ENCODE measurements at places on chromosomes 2 and 18. TPM values are rescaled to one million over a fixed set of nuclear protein-coding genes. Genes with fewer than 3 reads are reported as not detected.

- peaks cover 3% of the 10 kb centered on the region for H3K36me3 ChIP-seq
- no peak overlapping the region for H3K4me3 ChIP-seq
- no peaks in the 10 kb centered on the region for H3K4me1 ChIP-seq
These were observed 140.2 kb downstream of the TWIST2 start for GRCh38 chr2:238988105-238988504.

Gene C1QL2
- 0.81 TPM for total RNA-seq

DNA sequence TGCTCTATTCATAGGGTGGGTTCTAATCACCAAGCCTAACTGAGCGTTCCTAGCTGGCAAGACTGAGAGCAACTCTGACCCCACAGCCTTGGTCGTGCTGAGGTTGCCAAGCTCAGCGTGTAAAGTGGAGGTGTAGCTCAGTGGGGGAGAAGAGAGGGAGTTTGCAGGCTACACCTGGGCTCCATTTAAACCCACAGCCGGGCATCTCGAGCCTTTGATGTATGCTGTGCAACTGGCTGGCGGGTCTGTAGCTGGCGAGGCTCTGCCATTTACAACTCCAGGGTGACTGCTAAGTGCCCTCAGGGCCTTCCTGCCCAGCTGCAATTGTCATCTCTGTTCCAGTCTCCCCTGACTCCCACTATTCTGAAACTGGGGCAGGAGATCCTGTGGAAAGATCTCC lies 20.0 kb upstream of the CHRNA1 start:
- peaks cover 10% of the 10 kb centered on the region for H3K4me1 ChIP-seq
- no peak for DNase-seq
- H3K27me3 ChIP-seq, result no peaks in the 10 kb centered on the region
- H3K27ac ChIP-seq, result no peak overlapping the region
- H3K36me3 ChIP-seq, result no peaks in the 10 kb centered on the region

DNA sequence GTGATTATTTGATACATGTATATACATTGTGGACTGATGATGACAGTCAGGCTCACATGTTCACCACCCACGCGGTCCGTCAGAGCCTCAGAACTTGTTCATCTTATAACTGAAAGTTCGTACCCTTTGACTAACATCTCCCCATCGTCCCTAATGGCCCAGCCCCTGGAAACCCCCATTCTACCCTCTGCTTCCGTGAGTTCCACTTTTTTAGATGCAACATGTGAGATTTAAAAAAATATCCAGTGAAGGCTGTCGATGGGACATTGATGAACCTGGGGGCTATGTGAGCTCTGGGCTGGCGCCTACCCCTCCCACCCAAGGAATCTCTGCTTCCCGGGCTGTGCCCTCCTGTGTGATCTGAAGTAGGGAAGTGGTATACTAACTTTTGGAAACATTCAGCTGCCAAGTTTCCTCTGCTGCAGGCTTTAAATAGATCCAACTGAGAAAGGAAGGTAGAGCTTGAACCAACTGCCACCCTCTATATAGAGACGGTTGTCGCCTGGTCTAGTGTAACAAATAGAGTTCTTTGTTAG lies 163.8 kb downstream of the FAM210A start:
- no peak overlapping the region for H3K27ac ChIP-seq
- no peaks in the 10 kb centered on the region for H3K36me3 ChIP-seq
- H3K4me1 ChIP-seq, result no peaks in the 10 kb centered on the region
- H3K27me3 ChIP-seq, result no peaks in the 10 kb centered on the region
- H3K4me3 ChIP-seq, result no peak overlapping the region
- DNase-seq, result no peak

DNA sequence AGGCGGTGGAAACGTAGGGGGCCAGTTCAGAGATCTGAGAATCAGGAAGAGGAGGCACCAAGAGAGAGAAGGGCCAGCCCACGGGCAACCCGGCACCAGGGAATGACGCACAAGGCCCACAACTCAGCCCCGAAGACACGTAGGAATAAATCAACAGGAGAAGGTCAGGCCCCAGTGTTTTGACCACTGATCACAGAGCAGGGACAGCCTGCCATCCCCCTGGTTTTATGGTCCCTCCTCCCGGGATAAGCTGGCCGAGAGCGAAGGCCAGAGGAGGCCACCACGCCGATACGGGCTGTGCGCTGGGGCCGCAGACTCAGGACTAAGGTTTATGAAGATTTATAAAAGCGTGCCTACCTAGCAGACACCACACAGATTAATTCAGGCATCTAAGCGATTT lies 341.4 kb downstream of the ZNF516 start:
- DNase-seq, result no peak
- no peak overlapping the region for H3K4me3 ChIP-seq
- no peaks in the 10 kb centered on the region for H3K27me3 ChIP-seq
- no peaks in the 10 kb centered on the region for H3K36me3 ChIP-seq
- no peaks in the 10 kb centered on the region for H3K4me1 ChIP-seq
- no peak overlapping the region for H3K27ac ChIP-seq

GRCh38 chr18:23263551-23264235 lies 128.4 kb downstream of the CABLES1 start:
- H3K4me1 ChIP-seq, result peaks cover 12% of the 10 kb centered on the region
- no peak for DNase-seq
- H3K4me3 ChIP-seq, result no peak overlapping the region
- H3K36me3 ChIP-seq, result peaks cover 8% of the 10 kb centered on the region

- no peaks in the 10 kb centered on the region for H3K27me3 ChIP-seq
- no peaks in the 10 kb centered on the region for H3K4me1 ChIP-seq
- no peak overlapping the region for H3K27ac ChIP-seq
- no peak overlapping the region for H3K4me3 ChIP-seq
These were observed 66.1 kb downstream of the RBBP8 start for GRCh38 chr18:22999212-22999611.

DNA sequence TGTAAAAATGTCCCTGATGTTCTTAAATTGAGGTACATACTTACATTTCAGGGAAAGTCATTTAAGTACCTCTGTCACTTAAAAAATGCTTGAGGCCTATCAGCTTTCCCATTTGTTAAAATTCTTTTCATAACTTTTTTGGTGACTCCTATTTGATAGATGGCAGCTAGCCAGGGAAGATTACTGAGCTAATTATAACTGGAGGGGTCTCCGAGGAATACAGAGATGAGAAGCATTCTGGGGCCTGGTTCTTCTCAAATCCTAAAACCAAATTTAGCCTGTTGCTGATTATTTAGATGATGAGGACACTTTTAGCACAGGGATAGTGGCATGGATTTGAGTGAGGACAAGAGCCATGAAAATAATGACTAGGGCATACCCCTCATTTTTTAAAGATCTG lies 4.8 kb downstream of the UGP2 start:
- H3K4me3 ChIP-seq, result peak overlapping the region; percentile 99
- H3K36me3 ChIP-seq, result peaks cover 57% of the 10 kb centered on the region
- H3K27ac ChIP-seq, result peak overlapping the region; percentile 99
- 0 out of 2 replicates have a peak, but pooled peaks cover 4% of the 10 kb centered on the region for H3K4me1 ChIP-seq
- H3K27me3 ChIP-seq, result no peaks in the 10 kb centered on the region
- no peak for DNase-seq

GRCh38 chr18:13219593-13220159 lies 1.1 kb downstream of the LDLRAD4 start:
- no peaks in the 10 kb centered on the region for H3K4me1 ChIP-seq
- H3K27me3 ChIP-seq, result peaks cover 17% of the 10 kb centered on the region
- no peak for DNase-seq
- no peak overlapping the region for H3K27ac ChIP-seq

Measured in H9 (cell line).